ENCODE measurements at places on chromosomes 16 and 17. TPM values are rescaled to one million over a fixed set of nuclear protein-coding genes. Genes with fewer than 3 reads are reported as not detected.

FAM20A gene
- total RNA-seq, result 1.3 TPM

- H3K27me3 ChIP-seq, result no peaks in the 10 kb centered on the region
- no peaks in the 10 kb centered on the region for H3K36me3 ChIP-seq
- no peak overlapping the region for H3K27ac ChIP-seq
- no peaks in the 10 kb centered on the region for H3K4me1 ChIP-seq
These were observed 29.4 kb upstream of the TMEM132E start for GRCh38 chr17:34549966-34550365.

- no peak overlapping the region for H3K27ac ChIP-seq
- no peaks in the 10 kb centered on the region for H3K4me1 ChIP-seq
- H3K36me3 ChIP-seq, result no peaks in the 10 kb centered on the region
- no peak overlapping the region for H3K4me3 ChIP-seq
These were observed 27.3 kb downstream of the C17orf75 start for GRCh38 chr17:32314636-32315035.

- H3K36me3 ChIP-seq, result no peaks in the 10 kb centered on the region
- DNase-seq, result no peak
- no peak overlapping the region for H3K27ac ChIP-seq
- no peaks in the 10 kb centered on the region for H3K4me1 ChIP-seq
These were observed 241.5 kb upstream of the CNTNAP4 start for GRCh38 chr16:76035689-76036088.

DNA sequence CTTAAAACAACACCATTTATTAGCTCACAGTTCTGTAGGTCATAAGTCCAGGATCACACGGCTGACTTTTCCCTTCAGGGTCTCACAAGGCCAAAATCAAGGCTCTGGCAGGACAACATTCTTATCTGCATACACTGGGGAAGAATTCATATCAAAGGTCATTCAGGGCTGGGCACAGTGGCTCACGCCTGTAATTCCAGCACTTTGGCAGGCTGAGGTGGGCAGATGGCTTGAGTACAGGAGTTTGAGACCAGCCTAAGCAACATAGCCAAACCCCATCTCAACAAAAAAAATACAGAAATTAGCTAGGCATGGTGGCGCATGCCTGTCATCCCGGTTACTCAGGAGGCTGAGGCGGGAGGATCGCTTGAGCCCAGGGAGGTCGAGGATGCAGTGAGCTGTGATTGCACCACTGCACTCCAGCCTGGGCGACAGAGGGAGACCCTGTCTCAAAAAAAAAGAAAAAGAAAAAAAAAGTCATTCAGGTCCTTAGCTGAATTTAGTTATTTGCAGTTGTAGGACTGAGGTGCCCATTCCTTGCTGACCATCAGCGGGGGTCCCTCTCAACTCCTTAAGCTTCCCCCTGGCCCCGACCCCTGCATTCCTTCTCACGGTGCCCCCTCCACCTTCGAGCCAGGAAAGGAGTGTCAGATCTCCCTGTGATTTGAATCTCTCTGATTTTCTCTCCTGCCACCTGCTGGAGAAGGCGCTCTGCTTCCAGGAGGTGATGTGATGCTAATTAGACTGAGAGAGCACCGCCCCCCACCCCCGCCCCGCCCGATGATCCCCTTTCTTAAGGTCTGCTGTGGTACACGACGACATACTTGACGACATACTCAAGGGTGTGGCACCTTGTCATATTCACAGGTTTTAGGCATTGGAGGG lies 91.8 kb upstream of the CLEC18A start:
- H3K4me1 ChIP-seq, result peaks cover 66% of the 10 kb centered on the region
- peak; percentile 62 for DNase-seq
- H3K4me3 ChIP-seq, result no peak overlapping the region
- H3K27ac ChIP-seq, result peak overlapping the region; percentile 57

DNA sequence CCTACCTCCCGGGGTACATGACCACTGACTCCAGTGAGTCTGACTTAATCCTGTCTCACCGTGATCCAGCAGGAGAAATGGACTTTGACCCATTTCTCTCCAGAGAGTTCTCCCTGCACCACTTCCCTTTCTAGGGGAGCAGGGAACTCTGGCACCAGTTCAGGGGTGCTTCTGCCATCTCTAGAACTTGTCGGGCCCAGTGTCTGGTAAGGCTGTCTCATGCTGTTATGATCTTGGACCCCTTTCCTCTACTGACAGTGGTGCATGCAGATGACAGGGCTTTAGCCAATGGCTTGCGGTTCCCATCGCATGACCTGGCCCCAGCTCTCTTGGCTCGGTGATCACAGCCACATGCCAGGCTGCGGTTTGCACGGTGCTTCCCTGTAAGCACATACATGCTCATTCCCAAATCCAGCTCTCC lies 62.0 kb downstream of the SLC39A11 start:
- DNase-seq, result peak; percentile 54
- H3K27me3 ChIP-seq, result no peaks in the 10 kb centered on the region

DNA sequence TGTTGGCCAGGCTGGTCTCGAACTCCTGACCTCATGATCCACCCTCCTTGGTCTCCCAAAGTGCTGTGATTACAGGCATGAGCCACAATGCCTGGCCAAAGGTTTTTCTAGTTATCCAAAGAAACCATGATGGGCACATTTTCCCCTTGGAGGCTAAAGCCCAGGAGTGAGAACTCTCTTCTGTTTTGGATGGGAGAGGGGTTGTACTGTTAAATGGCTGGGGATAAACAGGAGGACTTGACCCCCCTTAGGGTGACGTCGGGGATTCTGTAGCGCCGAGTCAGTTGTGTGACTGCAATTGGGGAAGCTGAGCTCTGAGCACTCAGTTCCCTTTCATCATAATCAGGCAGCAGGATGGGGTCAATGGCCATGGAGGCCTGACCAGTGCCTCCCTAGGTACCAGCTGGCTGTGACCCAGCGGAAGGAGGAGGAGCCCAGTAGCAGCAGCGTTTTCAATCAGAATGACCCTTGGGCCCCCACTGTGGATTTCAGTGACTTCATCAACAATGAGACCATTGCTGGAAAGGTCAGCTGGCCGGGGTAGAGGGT lies 4.1 kb downstream of the AOC3 start:
- H3K4me3 ChIP-seq, result no peak overlapping the region
- H3K36me3 ChIP-seq, result no peaks in the 10 kb centered on the region
- H3K27ac ChIP-seq, result no peak overlapping the region
- no peaks in the 10 kb centered on the region for H3K4me1 ChIP-seq
- no peak for DNase-seq
- no peaks in the 10 kb centered on the region for H3K27me3 ChIP-seq

DNA sequence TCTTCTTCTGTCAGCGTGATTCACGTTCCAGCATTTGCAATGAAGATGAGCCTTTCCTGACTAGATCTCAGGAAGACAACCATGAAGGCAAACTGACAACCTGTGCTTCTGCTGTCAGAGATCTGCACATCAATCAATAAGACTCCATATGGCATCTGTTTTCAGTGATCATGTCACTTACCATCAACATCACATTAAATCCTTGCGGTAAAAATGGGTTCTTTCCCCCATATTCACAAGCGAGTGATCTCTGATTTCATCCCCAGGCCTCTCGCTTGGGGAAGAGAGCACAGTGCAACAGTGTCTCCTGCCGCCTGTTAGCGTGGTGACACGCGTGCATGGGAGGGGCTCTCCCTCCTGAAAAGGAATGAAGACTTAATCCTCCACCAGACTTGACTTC lies 11.1 kb downstream of the NACA2 start:
- H3K36me3 ChIP-seq, result no peaks in the 10 kb centered on the region
- no peaks in the 10 kb centered on the region for H3K27me3 ChIP-seq
- peaks cover 12% of the 10 kb centered on the region for H3K4me1 ChIP-seq

- no peak overlapping the region for H3K4me3 ChIP-seq
- H3K27me3 ChIP-seq, result no peaks in the 10 kb centered on the region
- DNase-seq, result no peak
- H3K27ac ChIP-seq, result no peak overlapping the region
- no peaks in the 10 kb centered on the region for H3K36me3 ChIP-seq
These were observed 28.8 kb downstream of the DYNLRB2 start for GRCh38 chr16:80569440-80570105.

DNA sequence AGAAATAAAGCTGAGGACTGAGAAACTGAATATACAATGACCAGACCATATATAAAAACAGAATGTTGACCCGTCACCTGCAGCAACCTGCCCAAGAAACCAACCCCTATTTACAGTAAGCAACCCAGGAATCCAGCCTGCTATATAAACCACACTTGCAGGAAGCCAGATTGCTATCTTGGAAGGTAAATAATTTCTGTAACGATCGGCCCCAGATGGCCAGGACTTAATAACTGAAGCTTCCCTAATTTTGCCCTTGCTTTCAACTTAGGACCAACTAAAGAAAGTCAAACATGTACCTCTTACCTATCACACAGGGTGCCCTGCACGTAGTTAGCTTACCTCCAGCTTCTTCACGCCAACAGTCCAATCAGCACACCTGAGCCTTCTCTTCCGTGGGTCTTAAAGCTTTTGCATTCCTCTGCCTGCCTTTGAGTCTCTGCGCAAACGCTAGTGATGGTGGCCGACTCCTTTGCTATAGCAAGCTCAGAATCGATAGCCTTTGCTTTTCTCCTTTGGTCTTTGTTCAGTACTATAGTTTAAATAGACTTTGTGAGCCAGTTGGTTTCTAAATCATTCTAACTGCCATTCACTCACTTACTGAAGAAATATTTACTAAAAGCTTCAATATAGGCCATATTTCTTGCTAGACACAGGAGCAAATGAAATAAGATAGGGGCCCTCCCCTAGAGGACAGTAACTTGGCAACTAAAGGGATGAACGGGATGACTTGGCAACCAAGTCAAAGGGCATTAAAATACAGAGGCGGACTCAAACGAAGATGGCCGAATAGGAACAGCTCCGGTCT lies 31.3 kb downstream of the MPHOSPH6 start:
- peaks cover 5% of the 10 kb centered on the region for H3K4me1 ChIP-seq
- no peak overlapping the region for H3K27ac ChIP-seq
- DNase-seq, result no peak
- H3K4me3 ChIP-seq, result no peak overlapping the region

DNA sequence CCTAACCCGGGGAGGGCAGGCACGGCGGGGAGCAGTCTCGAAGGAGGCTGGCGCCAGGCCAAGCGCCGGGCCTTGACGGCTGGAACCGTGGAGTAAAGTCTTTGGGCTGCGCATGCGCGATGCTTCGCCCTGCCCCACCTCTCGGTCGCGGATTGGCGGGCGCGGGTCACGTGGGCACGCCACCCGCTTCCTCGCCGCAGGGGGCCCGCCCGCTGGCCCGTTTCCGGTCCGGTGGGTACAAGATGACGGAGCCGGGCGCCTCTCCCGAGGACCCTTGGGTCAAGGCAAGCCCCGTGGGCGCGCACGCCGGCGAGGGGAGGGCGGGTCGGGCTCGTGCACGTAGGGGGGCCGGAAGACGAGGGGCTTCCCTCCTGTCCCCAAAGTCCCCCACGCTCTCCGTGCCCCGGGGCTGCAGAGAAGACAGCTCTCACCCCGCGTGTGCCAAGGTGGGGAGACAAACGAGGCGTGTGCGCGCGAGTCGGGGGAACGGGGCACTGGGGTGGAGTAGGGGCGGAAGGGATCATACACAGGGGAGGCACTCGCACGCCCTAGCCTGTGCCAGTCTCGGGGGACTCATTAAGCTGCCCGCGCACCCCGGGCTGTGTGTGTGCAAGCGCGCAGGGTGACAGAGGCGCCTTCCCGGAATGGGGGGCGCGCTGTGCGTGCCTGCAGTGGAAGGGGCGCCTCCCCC lies at the start of gene MLX:
MLX (plus strand) TSS at position 218 of the 691 bp plus-strand sequence; CDS start at position 243, 25 bp downstream.
- peaks cover 34% of the 10 kb centered on the region for H3K36me3 ChIP-seq
- no peaks in the 10 kb centered on the region for H3K27me3 ChIP-seq
- peaks cover 69% of the 10 kb centered on the region for H3K4me1 ChIP-seq
- peak within 1 kb of the TSS; percentile 92 for H3K27ac ChIP-seq
- peak; percentile 95 for DNase-seq
- peak within 1 kb of the TSS; percentile 67 for H3K4me3 ChIP-seq

DNA sequence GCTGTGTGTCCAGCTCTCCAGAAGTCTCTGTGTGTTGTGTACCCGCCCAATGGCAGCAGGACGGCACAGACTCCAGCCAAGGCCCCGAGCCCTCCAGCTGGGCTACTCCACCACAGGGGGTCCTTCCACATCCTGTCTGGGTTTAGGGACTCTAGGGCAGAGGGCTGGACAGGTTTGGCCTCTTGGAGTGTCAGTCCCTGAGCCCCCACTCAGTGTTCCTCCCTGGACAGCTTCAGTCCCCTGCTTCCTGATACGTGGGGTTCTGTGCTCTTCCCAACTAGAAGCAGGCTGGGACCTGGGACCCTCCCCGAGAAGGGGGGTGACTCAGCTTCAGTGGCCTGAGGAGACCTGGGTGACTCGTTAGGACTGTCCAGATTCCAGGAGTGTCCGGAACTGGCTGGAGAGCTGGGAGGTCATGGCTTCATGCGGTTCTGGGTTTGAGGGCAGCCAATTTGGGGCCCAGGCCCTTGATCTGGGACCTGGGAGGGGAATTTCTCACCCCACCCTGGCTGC lies 4.2 kb downstream of the CDK3 start:
- H3K27ac ChIP-seq, result peak overlapping the region; percentile 25
- H3K36me3 ChIP-seq, result no peaks in the 10 kb centered on the region
- no peak overlapping the region for H3K4me3 ChIP-seq
- DNase-seq, result no peak
- H3K27me3 ChIP-seq, result no peaks in the 10 kb centered on the region
